ENCODE measurements at places on chromosomes 4 and X.

DNA sequence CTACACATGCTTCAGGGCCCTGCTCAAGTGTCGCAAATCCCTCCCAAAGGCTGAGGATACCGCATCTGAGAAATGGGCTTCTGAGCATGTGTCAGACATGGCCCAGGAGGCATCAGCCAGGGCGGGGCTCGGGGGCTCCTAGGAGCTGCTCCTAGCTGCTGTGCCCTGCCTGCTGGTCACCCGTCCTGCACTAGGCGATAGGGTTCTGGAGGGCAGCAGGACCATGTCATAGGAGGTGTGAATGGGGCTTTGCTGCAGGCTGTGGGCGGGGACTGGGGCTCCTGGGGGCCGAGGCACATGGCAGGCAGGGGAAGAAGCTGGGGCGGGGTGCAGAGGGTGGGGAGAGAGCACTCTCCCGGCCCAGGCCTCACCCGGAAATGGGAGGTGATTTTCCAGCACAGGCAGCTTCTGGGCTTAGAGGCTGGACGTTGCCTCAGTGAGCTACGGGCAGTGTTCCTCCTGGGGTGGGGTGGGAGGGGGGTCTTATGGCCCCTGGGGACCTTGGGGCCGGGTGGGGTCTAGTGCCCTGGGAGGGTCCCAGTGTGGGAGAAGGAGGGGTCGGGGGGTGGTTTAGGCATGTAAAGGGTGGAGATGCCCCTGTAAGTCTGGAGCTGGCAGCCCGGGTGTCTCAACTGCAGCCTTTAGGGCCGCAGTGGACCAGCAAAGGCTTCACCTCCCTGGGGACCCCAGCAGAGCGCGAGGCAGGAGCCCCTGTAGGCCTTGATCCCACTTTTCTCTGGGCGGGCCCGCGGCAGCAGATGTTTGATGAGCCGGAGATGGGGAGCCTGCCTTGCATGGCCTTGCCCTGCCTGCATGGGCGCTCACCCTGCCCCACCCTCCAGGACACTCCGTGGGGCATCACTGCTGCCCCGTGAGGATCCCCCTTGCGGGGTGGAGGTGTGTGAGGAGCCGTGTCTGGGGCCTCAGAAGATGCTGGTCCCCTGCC, 98.6 kb upstream of the LRPAP1 start:
- DNase-seq: no peak

GRCh38 chr4:76991161-76991660, 41.7 kb downstream of the SEPTIN11 start:
- DNase-seq: no peak

GRCh38 chr4:98094118-98094517, 49.2 kb downstream of the STPG2 start:
- DNase-seq: no peak

GRCh38 chr4:159279084-159279483, 176.2 kb downstream of the RAPGEF2 start:
- no peak for DNase-seq

DNA sequence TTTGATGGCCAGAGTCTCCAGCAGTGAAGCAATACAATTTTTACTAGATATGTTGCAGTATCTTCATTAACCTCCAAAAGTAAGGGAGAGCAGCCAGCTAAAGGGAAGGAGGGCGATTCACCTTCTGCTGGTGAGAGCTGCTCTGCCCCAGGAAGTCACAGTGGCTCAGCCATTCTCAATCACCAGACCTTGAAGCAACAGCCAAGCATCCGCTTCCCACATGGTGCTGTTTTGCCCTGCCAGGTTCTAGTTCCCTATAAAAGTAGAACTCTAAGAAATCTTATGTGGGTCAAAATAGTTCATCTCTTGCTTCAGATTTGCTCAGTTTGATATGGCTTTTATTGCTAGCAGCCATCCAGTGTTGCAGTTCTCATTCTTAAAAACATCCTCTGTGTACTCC, 166.8 kb downstream of the STIM2 start:
- DNase-seq: no peak

GRCh38 chr4:70895405-70895804, 6.8 kb upstream of the MOB1B start:
- no peak for DNase-seq

GRCh38 chrX:74925225-74926088, at the start of gene NEXMIF:
Gene NEXMIF (minus strand): TSS chrX:74925452.
- no peak for DNase-seq

GRCh38 chr4:70299643-70300042, 35.1 kb upstream of the CABS1 start:
- no peak for DNase-seq

- DNase-seq: no peak
Measured at GRCh38 chrX:8504451-8504850, 39.8 kb downstream of the VCX3B start.

- DNase-seq: no peak
Measured at GRCh38 chr4:126733301-126733700, 899.5 kb upstream of the INTU start.

GRCh38 chr4:80215449-80216052, 18.2 kb downstream of the PRDM8 start:
- DNase-seq: no peak

DNA sequence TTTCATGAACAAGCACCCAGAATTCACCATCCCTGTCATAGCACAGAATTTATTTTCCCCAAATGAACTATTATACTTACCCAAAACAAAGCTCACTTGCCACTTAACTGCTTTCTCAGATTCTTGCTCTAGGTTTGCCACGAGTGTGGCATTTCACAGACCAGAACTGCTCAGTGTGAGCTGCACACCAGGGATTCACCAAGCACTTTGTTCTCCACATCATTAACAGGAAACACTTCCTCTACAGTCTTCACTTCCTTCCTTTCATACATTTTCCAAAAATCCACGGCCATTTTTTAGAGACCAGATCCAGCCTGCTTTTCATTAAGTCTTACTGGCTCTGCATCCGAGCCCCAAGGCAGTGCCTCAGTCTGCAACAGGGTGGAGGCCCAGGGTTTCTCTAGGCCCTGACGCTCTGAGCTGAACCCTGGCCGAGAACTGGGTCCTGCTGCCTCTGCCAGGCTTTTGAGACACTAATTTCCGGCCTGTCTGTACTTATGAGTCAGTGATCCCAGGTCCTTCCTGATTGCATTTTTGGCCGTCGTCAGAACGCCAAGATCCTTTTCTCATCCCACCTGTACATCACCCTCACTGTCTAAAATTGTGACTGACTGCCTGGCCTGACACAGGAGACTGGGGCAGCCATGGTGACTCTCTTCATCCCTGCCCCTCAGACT, 67.6 kb upstream of the MTNR1A start:
- DNase-seq: no peak

DNA sequence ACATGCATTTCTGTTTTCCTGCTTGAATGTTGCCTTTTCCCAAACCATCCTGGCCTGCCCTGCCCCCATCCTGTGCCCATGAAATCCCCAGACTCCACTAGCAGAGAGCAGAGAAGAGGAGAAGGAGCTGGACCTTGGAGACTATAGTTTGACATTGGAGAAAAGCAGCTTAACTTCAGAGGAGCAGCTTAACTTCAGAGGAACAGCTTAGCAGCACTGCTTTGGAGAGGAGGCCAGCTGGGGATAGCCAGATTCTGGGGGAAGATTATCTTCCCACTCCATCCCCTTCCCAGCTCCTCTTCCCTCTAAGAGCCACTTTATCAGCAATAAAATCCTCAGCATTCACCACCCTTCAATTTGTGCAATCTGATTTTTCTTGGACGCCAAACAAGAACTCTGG, 443.0 kb downstream of the PCDH10 start:
- no peak for DNase-seq

GRCh38 chr4:145626623-145626982, 7.4 kb downstream of the MMAA start:
- DNase-seq: no peak

GRCh38 chr4:109276482-109277095, 25.9 kb downstream of the COL25A1 start:
- DNase-seq: no peak

DNA sequence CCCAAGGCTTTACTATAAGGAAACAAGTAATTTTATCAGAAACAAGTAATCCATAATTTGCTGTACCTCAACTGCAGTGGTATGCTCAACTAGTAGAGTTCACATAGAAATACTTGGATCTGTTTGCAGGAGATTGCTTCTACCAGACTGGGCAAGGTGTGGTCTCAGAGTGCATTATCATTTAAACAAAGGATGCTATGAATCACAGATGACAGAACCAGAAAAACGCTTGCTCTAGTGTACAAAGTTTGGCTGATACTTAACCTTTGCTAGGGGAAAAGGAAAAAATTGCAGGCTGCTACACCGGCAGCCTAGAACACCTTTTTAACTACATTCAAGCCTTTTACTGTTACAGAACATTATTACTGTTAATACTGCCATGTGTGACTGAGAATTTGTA, 97.1 kb downstream of the ENOX2 start:
- no peak for DNase-seq

DNA sequence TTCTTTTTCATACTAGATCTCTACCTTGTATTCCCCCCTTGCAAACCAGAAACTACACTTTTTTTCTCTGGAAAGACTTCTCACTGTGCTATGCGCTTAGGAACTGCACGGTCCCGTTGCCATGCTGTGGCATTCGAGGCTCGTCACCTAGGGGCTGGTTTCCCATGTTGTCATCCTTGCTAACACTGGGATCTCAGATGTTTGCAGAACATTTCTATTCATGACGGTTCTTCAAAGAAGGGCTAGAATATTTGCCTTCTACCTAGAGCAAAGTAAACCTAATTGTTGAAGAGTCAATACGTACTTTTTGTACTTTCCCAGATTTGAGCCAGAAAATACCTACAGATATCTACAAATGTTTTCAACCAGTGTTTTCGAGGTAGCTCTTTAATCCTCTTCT, 41.0 kb downstream of the RS1 start:
- no peak for DNase-seq

DNA sequence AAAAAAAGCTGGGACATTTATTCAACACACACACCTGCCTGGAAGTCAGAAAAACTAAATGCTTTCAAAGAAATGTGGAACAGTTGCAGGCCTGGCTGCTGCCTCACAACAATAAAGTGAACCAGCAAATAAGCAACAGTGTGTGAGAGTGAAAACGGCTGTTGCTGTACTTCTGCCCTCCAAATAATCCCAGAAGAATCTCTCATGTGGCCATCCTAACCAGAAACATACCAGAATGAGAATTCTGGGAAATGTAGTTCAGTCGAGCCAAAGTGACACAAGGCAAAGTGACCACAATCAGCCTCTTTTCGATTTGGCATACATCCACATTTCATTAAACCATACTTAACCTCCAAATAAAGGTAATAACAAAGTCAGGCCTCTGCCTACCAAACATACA, 204.5 kb downstream of the SLC7A11 start:
- DNase-seq: no peak

- DNase-seq: no peak
Measured at GRCh38 chr4:71222661-71223060, 116.2 kb upstream of the SLC4A4 start.

GRCh38 chr4:162645381-162645780, 481.6 kb upstream of the FSTL5 start:
- no peak for DNase-seq

GRCh38 chr4:169275180-169275579, 4.4 kb upstream of the SH3RF1 start:
- no peak for DNase-seq

DNA sequence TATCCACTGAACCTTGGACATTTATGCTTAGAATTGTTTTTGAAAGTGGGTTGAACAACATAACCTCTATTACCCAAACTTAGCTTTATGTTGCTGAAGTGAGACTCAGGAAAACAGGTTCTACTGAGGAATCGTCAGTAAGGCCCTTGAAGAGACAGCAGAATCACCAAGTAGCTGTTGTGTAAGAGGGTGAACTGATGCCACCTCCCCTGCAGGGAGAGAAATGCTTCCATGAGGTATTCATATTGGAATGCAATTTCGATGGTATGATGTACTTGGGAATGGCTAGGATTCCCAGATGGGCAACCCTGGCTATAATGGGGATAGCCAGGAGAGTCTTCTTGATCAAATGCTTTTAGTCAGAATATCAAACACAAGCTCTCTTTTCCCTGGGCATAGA, 4.1 kb upstream of the SCRG1 start:
- no peak for DNase-seq

DNA sequence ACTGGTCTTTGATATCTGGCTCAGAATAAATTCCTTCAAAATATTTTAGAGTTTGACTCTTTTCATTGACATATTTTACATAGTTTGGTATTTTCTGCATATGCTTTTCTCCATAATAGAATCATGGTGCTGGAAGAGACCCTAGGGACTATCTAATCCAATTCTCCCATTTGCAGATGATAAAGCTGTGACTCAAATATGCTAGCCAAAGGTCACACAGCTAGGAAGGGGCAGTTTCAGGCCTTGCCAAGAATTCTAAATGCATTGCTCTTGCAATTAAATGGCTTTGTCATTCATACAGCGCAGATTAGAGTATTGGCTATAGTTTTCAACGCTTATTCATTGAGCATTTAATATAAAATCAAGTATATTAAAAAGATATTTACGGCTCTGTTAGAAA, 374.1 kb upstream of the RASGEF1B start:
- DNase-seq: no peak
